ENCODE measurements at places on chromosomes 13 and 19. TPM values are rescaled to one million over a fixed set of nuclear protein-coding genes. Genes with fewer than 3 reads are reported as not detected.

DNA sequence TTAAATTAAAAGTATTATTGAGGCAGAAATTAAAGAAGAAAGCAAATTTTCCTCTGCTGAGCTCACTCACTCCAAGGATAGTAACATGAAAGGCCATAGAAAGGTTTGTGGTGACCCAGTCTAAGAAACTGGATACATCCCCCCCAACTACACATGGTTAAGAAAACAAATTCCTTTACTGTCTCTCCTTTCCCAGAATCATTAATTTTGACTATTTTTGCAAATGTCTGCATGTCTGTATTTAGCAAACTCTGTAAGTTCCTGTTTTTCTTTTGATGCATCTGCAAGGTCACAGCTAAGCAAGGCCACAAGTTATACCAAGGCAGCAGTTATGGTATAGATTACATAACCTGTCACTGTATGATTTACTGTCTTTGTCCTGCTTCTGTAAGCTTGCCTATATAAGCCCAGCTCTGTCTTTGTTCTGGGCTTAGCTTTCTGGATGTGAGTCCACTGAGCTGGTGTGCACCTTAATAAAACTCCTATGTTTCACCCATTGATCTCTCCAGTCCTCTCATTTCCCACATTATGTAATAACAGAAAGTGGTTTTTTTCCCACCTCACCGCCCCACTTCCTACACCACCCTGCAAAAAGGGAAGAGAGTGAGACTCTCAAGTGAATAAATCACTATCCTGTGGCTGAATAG lies 8.5 kb upstream of the ZNF83 start:
- H3K27ac ChIP-seq: no peak overlapping the region
- H3K4me3 ChIP-seq: no peak overlapping the region
- DNase-seq: no peak
- H3K27me3 ChIP-seq: no peaks in the 10 kb centered on the region
- H3K36me3 ChIP-seq: no peaks in the 10 kb centered on the region

DNA sequence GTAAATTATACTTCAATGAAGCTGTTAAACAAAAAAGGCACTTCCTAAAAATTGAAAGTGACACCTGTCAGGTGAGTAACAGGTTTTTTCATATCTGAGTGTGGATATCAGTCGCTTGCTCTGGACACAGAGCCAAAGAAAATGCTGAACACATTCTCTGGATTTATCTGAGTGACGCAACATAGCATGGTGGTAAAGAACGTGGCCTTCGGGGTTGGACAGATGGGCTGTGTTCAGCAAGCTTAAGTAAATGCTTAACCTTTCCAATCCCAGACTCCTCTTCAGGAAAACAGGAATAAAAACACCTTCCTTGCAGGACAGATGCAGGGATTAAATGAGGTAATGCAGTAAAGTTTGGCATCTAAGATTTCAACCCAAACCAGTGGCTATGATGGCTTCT lies 132.0 kb downstream of the FOXO1 start:
- DNase-seq: no peak
- H3K4me3 ChIP-seq: no peak overlapping the region
- H3K4me1 ChIP-seq: no peaks in the 10 kb centered on the region
- H3K27ac ChIP-seq: no peak overlapping the region

- H3K27ac ChIP-seq: no peak overlapping the region
- no peak overlapping the region for H3K4me3 ChIP-seq
- H3K27me3 ChIP-seq: no peaks in the 10 kb centered on the region
- no peaks in the 10 kb centered on the region for H3K36me3 ChIP-seq
Observed at GRCh38 chr19:2176337-2176994, 12.7 kb downstream of the DOT1L start.

TSHZ3 gene
- not detected for polyA plus RNA-seq

KLHL1 gene
- not detected for polyA plus RNA-seq

Measured in naive thymus-derived CD4-positive, alpha-beta T cell (primary cell).